Lower lobe of right lung (tissue), 2 donors: ENCODE measurements at places on chromosomes 6 and 20. TPM values are rescaled to one million over a fixed set of nuclear protein-coding genes. Genes with fewer than 3 reads are reported as not detected.
A peak's percentile ranks its signal among the peaks of the same experiment; 100 is the strongest.

DNA sequence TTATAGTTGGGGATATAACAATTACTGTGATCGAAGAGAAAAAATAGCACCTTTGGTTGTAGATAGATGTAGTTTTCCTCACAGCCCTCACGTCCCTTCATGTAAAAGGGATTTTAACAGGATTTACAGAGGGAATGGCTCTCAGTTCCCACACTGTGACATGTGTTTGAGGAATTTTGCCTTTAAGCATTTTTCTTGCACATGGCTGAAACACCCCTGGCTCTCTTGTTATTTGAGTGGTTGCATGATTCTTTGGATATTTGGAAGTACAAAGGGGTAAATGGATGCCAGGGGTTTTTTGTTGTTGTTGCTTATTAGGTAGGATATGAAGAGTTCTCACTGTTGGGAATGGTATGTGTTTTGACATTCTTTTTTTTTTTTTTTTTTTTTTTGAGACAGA, 48.2 kb downstream of the JAG1 start:
- no peaks in the 10 kb centered on the region for H3K4me1 ChIP-seq
- DNase-seq: no peak
- H3K36me3 ChIP-seq: no peaks in the 10 kb centered on the region
- H3K27me3 ChIP-seq: no peaks in the 10 kb centered on the region
- no peak overlapping the region for H3K4me3 ChIP-seq

DNA sequence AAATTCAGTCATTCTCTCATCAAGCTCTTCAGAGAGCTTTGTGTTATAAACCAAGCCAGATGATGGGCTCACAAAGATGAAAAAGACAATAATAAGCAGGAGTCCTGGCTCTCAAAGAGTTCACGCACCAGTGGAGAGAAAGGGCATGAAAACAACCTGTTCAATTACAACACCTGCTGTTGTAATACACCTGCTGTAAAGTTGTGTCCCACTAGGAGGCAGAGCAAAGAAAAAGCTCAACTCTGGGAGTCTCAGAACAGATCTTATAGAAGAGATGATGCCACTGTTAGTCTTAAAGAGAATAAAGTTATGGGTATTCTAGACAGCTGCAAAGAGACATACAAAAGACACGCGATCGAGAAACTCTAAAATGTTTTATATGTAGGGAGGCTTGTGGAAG, 100.6 kb downstream of the DCDC2 start:
- H3K27ac ChIP-seq: no peak overlapping the region
- H3K4me1 ChIP-seq: no peaks in the 10 kb centered on the region
- H3K36me3 ChIP-seq: no peaks in the 10 kb centered on the region

GRCh38 chr6:36631326-36632011, 37.3 kb downstream of the SRSF3 start:
- no peak overlapping the region for H3K4me3 ChIP-seq
- H3K27ac ChIP-seq: no peak overlapping the region
- peaks cover 39% of the 10 kb centered on the region for H3K4me1 ChIP-seq
- H3K36me3 ChIP-seq: no peaks in the 10 kb centered on the region
- H3K27me3 ChIP-seq: no peaks in the 10 kb centered on the region
- peak; percentile 58 for DNase-seq

DNA sequence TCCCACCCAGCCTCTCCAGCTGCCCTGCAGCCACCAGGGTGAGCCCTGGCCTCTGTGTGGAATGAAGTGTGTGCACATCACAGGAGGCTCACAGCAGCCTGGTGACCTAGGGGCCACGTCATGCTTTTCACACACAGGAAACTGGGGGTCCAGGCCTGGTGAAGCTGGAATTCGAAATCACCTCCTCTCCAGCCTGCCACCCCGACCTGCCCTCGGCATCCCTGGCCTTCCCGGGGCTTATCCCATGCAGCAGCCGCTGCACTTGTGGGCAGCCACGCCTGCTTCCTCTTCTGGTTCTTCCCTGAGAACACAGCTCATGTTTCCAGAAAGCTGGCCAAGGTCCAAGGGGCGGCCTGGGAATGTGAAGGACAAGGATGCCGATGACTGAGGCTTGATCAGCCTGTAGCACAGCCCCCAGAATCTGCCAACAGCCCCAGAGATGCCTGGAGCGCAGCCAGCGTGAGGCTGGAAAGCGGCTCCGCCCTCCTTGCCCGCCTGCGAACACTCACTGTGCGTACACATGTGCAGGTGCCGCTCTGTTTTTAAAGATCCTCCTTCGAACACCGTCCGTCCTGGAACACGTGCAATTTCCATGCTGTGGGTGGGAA, 4.2 kb upstream of the NTSR1 start:
- H3K4me1 ChIP-seq: peaks cover 22% of the 10 kb centered on the region
- peaks cover 46% of the 10 kb centered on the region for H3K27me3 ChIP-seq
- no peaks in the 10 kb centered on the region for H3K36me3 ChIP-seq
- peak overlapping the region; percentile 18 for H3K27ac ChIP-seq
- DNase-seq: peak; percentile 80
- H3K4me3 ChIP-seq: no peak overlapping the region

The COL20A1 gene
- total RNA-seq: not detected

DNA sequence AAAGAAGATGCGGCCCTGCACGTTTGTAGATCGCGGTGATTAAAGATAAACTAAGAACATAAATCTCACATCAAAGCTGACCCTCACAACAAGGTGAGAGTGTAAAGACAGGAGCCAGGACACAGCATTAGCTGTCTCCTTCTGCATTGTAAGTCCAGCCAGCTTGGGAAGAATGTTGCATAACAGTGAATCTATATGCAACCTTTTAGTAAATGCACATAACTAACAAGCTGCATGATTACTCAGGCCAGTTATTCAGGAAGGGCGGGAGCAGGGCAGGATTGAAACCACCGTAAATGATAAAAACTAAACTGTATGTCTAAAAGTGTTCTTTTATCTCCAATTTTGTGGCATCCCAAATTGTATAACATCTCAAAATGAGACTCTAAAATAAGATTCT, 57.1 kb downstream of the POPDC3 start:
- no peak for DNase-seq
- no peak overlapping the region for H3K4me3 ChIP-seq
- H3K27ac ChIP-seq: no peak overlapping the region
- H3K36me3 ChIP-seq: no peaks in the 10 kb centered on the region
- no peaks in the 10 kb centered on the region for H3K27me3 ChIP-seq
- H3K4me1 ChIP-seq: no peaks in the 10 kb centered on the region

GRCh38 chr20:13683833-13684232, 45.1 kb upstream of the TASP1 start:
- H3K27me3 ChIP-seq: no peaks in the 10 kb centered on the region
- H3K4me3 ChIP-seq: no peak overlapping the region
- no peaks in the 10 kb centered on the region for H3K4me1 ChIP-seq
- no peaks in the 10 kb centered on the region for H3K36me3 ChIP-seq
- no peak overlapping the region for H3K27ac ChIP-seq
- DNase-seq: no peak

- no peak for DNase-seq
- no peaks in the 10 kb centered on the region for H3K4me1 ChIP-seq
- peak overlapping the region; percentile 84 for H3K4me3 ChIP-seq
- no peaks in the 10 kb centered on the region for H3K27me3 ChIP-seq
- no peaks in the 10 kb centered on the region for H3K36me3 ChIP-seq
- no peak overlapping the region for H3K27ac ChIP-seq
Observed at GRCh38 chr20:31739550-31739977, 474 bp downstream of the TPX2 start.

- no peaks in the 10 kb centered on the region for H3K27me3 ChIP-seq
- H3K36me3 ChIP-seq: no peaks in the 10 kb centered on the region
- no peaks in the 10 kb centered on the region for H3K4me1 ChIP-seq
- H3K4me3 ChIP-seq: no peak overlapping the region
- no peak overlapping the region for H3K27ac ChIP-seq
Observed at GRCh38 chr20:44664131-44664530, 12.6 kb upstream of the ADA start.

GRCh38 chr20:39309458-39309857, 347.3 kb downstream of the DHX35 start:
- no peaks in the 10 kb centered on the region for H3K36me3 ChIP-seq
- H3K27ac ChIP-seq: no peak overlapping the region
- no peaks in the 10 kb centered on the region for H3K27me3 ChIP-seq

The PROKR2 gene
- total RNA-seq: not detected

DNA sequence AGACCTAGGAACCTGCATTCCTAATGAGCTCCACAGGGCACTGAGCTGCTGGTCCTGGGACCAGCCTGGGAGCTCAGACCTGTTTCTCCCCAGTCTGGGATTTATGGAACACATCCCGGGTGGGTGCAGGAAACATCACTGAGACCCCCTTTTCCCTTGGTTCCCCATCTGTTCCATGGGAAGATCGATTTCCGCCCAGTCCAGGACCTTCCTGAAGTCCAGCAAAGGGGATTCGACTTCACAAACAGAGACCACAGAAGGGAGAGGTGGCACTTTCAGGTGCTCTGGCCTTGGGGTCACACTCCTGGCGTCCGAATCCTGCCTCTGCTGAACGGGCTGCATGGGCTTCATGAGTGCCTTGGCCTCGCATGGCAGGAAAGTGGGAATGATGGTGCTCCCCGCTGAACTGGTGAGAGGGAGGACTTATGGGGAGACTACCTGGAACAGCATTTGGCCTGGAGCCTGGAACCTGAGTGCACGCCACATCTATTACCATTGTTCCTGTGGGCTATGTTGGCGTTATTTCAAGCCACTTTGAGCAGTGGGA, 296.3 kb downstream of the TAF4 start:
- no peaks in the 10 kb centered on the region for H3K36me3 ChIP-seq
- H3K4me1 ChIP-seq: no peaks in the 10 kb centered on the region
- H3K4me3 ChIP-seq: no peak overlapping the region

The MYLIP gene
- total RNA-seq: 48.8 TPM

DNA sequence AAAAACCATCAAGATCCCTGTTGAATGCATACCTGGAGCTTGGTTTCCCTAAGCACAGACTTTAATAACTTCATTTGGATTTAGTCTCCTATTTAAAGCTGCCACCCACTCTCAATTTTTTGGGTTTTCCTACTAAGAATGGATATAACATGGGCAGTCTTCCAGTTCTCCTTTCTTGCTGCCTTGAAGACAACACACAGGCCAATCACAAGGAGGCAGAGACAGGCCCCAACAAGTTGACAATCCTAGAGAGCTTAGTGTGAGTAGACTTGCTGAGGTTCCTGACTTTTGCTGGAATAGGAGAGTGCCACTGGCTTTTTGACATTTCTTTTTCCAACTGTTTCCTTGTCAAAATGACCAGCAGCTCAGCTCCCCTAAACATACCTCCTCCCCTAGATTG, 112.3 kb upstream of the ESR1 start:
- H3K4me1 ChIP-seq: peaks cover 11% of the 10 kb centered on the region
- no peaks in the 10 kb centered on the region for H3K36me3 ChIP-seq
- DNase-seq: no peak
- H3K27me3 ChIP-seq: no peaks in the 10 kb centered on the region

GRCh38 chr6:149717255-149717587, 680 bp downstream of the LATS1 start:
- no peaks in the 10 kb centered on the region for H3K36me3 ChIP-seq
- peak overlapping the region; percentile 92 for H3K4me3 ChIP-seq
- no peaks in the 10 kb centered on the region for H3K27me3 ChIP-seq
- DNase-seq: no peak

- H3K4me1 ChIP-seq: peaks cover 99% of the 10 kb centered on the region
- no peak overlapping the region for H3K27ac ChIP-seq
- H3K4me3 ChIP-seq: no peak overlapping the region
- no peak for DNase-seq
- no peaks in the 10 kb centered on the region for H3K36me3 ChIP-seq
- H3K27me3 ChIP-seq: no peaks in the 10 kb centered on the region
Observed at GRCh38 chr6:39217177-39217864, 12.0 kb downstream of the KCNK5 start.

DNA sequence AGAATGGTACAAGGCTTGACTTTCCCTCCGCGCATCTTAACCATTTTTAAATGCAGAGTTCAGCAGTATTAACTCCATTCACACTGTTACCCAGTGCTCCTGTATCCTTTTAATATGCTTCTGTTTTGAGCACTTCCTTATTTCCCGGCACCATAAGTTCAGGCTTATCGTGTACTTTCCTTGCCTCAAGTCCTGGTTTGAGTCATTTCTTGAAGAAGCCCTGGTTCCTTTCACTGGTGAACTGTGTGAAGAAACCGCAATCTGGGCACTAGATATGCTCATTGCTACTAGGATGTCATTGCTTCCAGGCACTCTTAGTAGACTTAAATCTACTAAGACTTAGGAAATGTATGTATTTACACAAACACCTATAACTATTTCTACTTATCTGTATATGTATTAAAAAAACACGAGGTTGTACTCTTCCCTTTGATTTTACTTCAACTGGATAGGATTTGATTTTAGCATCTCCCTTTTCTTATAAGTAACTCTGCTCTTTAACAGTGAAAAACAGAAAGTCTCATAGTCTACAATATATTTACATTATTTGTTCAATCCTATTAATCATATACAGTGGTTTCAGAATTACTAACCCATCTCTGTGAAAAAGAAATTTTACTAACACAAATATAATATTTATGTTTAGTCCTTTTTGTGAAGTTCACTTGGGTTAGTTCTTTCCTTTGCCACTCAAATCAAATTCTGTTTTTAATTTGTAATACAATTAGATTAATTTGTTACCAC, 135.5 kb downstream of the CDKAL1 start:
- H3K4me3 ChIP-seq: no peak overlapping the region
- DNase-seq: no peak
- H3K36me3 ChIP-seq: no peaks in the 10 kb centered on the region
- no peaks in the 10 kb centered on the region for H3K27me3 ChIP-seq
- H3K4me1 ChIP-seq: no peaks in the 10 kb centered on the region
- no peak overlapping the region for H3K27ac ChIP-seq

- no peak overlapping the region for H3K4me3 ChIP-seq
- H3K27me3 ChIP-seq: no peaks in the 10 kb centered on the region
- H3K27ac ChIP-seq: no peak overlapping the region
- no peak for DNase-seq
- H3K4me1 ChIP-seq: peaks cover 3% of the 10 kb centered on the region
Observed at GRCh38 chr20:19218411-19218810, 6.0 kb downstream of the SLC24A3 start.

DNA sequence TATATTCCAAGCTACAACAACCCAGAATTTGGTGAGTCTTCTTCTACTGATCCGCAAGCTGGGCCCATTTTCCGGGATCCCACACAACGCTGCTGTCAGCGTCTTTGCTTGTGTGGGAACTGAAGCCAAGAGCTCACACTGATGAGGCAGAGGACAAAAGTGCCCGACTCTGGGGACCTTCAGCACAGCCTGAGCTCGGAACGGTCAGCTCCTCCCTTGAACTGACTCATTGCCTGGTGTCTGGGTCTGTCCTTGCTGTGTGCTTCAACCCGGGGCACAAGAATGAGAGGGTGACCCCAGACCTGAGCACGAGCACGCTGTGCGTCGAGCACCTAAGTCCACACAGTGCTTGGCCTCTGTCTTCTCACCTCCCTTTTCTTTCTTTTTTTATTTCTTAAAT, 33.5 kb downstream of the DACT2 start:
- no peak overlapping the region for H3K4me3 ChIP-seq
- no peak overlapping the region for H3K27ac ChIP-seq
- no peaks in the 10 kb centered on the region for H3K4me1 ChIP-seq
- no peaks in the 10 kb centered on the region for H3K36me3 ChIP-seq
- no peaks in the 10 kb centered on the region for H3K27me3 ChIP-seq
- no peak for DNase-seq

DNA sequence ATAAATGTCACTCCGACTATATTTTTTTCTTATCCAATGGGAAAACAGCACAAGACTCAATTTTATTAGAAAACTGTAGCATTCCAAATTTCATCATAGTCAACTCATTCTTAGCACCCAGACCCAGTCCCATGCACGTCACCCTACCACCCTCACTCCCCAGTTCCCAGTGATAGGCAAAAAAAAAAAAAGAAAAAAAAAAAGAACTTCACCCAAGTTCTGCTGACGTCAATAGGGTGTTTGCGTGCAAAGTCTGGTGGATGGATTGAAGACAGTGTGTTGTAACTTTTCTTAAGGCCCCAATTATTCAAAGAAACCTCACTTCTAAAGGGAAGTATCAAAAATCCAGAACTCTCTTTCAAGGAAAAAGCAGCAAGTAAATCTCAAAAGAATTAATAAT, 213.9 kb upstream of the PRDM1 start:
- H3K36me3 ChIP-seq: no peaks in the 10 kb centered on the region
- H3K4me3 ChIP-seq: no peak overlapping the region
- H3K27ac ChIP-seq: no peak overlapping the region
- DNase-seq: peak; percentile 54
- no peaks in the 10 kb centered on the region for H3K27me3 ChIP-seq
- H3K4me1 ChIP-seq: peaks cover 19% of the 10 kb centered on the region
